GM18507 (cell line): ENCODE measurements at places on chromosomes 13 and 19.

- DNase-seq: no peak
These were observed 576.7 kb downstream of the DIAPH3 start for GRCh38 chr13:59587030-59587429.

DNA sequence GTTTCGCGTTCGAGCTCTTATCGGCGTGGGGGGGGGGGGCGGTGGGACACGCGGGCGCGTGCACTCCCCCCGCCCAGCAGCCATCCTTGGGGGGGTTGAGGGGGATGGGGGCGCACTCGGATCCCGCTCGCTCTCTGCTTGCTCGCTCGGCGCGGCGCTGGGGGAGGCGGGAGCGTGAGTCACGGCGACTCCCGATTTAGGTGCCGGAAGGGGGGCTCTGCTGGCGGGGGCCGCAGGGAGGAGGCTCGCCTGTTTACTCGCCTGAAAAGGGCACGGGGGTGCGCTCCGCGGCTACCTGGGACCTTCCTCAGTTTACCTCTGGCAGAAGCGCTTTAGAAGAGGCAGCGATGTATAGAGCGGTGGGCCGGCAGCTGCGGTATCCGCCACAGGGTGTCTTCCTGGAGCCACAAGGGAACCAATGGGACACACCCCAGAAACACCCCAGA lies 1.1 kb upstream of the PDE4A start:
- no peak for DNase-seq

DNA sequence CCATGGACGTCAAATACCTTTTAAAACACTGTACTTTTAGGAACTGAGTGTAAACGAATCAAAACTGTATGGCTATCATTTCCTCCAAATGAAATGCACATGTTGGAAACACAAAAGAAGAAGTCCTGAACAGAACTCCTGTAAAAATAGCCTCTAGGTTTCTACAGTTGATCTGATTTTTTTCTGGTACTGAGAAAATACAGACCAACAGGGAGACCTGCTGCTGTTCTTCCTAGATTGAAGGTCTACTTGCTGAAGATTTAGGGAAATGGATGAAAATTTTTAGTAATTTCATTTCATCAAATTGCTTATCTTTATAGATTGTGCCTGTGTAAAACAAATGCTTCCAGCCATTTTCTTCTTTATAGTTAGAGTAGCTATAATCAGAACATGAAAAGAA lies 520.4 kb downstream of the SLITRK6 start:
- no peak for DNase-seq

- DNase-seq: no peak
These were observed 1.5 kb downstream of the UNC13A start for GRCh38 chr19:17686592-17687024.

DNA sequence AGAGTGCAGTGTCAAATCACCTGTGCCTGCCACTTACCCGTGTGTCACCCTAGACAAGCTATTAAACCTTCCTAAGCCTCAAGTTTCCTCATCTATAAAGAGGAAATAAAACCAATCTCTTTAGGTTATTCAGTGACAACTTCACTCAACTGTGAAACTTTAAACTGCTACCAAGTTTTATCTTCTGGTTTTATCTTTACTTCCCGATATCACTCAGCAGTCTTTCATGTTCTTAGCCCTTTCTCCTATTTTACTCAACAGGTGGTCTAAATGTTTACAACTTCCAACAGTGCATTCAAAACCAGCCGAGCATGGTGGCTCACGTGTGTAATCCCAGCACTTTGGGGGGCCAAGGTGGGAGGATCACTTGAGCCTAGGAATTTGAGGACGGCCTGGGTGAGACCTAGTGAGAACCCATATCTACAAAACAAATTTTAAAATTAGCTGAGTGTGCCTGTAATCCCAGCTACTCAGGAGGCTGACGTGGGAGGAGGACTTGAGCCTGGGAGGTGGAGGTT lies 59.6 kb downstream of the GPALPP1 start:
- no peak for DNase-seq

GRCh38 chr13:50529154-50529882 lies 314.2 kb downstream of the DLEU7 start:
- no peak for DNase-seq

- no peak for DNase-seq
These were observed 13.6 kb upstream of the DACT3 start for GRCh38 chr19:46674416-46675178.

DNA sequence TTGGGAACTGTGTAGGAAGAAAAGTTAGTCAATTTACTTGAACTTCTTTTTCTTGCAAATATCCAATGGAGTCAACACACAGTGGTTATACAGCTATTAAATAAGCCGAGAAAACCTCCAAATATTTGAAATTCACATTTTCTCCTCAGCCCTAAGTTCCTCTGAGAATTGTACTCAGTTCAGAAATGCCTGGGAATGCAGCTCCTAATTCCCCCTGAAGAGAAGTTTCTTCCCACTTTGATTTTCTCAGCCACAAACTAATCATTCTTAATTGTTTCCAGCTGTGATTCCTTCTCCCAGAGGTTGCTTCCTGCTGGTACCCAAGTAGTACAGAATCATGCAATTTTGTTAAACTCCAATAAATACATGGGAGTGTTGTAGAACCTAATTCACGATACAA lies 246.1 kb upstream of the MIR17HG start:
- DNase-seq: no peak

DNA sequence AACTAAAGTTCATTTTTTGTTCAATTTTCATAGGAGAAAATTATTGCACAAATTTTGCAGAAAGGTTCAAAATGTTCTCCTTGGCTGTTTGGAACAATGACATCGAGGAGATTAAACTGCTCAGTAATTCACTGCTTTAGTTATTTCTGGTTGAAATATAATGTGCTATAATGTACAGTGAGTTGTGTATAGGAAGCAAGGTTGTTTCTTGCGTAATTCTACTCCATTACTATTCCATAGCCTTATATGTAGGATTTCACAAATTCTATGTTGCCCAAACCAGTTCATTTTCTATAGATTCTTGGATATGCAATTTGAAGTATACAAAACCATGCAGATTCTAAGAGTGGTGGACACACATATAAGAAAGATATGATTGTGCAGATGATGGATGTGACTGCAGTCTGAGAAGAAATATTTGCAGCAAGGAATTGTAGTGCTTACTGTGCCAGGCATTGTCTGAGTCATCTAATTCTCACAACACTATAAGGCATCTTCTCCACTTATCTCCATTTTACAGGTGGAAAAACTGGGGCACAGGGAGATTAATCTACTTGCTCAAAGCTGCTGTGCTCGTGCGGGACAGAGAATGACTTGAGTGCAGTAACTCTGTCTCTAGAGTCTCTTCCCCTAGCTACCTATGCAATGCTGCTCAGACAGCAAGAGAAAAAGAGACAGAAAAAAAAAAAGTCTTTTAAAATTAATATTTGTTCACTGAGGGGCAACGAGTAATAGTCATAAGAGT lies 515.5 kb downstream of the MYO16 start:
- no peak for DNase-seq

DNA sequence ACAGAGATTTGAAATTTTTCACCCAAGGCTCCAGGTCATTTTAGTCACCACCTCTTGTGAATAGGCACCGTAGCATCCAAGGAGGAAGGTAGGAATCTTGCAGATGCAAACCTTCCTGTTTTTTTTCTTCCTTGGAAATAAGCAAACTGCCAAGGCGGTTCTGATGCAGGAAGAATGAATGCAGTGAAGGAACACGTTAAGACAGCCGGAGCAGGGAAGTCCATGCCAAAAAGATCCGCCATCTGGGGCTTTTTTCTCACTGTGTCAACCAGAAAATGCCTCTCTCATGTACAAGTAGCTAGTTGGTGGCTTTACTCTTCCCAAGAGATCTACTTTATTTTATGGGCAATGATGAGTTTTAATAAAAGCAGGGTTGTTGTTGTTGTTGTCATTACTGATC lies 142.4 kb downstream of the ZIC5 start:
- no peak for DNase-seq

DNA sequence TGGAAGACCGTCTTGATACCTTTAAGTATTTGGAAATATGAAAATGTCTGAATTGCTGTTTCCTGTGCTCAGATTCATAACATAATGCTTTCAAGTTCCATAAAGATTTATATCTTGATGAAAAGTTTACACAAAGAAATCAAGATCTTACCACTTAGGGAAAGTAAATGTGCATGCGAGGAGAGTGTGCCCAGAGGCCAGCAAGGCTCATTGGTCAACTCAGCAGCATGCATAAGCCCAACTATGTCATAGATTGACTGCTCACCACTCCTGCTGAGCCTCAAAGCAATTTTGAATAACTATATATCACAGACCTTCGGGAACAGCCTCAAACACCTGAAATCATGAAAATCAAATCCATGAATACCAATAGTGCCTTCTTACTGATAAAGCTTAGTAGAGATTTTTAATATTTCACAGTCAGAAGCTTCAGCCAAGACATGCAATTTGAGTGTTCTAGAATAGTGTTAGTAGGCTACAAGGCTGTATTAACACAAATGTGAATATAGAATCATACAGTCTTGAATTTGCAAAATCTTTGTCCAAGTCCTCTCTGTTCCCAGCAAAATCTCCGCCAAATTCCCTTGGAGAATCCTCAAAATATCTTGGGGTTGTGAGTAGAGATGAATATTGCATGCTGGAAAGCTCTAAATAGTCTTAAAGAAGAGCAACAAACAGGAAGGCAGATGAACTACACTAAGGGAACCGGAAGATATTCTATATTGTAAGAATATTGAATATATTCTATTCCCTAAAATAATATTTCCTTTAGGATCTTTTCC lies 124.1 kb downstream of the DCLK1 start:
- DNase-seq: no peak

- no peak for DNase-seq
These were observed 498.7 kb downstream of the DACH1 start for GRCh38 chr13:71368336-71368735.

- no peak for DNase-seq
These were observed 50.2 kb downstream of the RFX2 start for GRCh38 chr19:6059988-6060599.

DNA sequence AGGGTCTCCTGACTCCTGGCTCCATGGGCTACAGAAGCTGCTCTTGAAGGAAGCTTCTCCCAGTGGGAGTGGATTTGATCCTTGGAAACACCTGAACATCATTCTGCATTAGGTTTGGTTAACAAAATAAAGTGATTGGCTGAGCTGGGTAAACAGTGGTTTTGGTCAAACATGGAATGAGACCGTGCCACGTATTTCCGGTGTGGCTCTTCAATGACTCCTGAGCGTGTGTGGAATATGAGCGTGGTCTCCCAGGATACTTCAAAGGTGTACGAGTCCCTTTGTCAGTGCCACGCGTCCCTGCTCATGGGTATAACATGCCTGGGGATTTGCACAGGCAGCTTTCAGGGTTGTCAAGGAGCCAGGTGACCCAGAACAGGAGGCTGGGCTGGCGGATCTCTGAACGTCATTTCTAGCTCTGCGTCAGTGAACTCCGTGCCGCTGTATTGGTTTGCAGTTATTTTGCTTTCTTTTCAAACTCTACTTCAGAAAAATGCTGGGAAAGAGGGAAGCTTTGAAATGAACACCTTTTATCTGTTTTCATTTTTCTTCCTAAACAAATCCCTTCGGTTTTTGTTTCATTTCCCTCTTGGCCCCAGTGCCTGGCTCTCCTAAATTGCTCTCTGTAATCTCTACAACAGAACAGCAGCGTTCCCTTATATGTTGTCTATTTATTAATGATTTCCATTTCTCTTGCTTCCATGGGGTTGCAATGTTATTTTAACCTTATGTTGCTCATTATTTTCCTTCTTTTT lies 26.3 kb upstream of the GJB6 start:
- DNase-seq: no peak

DNA sequence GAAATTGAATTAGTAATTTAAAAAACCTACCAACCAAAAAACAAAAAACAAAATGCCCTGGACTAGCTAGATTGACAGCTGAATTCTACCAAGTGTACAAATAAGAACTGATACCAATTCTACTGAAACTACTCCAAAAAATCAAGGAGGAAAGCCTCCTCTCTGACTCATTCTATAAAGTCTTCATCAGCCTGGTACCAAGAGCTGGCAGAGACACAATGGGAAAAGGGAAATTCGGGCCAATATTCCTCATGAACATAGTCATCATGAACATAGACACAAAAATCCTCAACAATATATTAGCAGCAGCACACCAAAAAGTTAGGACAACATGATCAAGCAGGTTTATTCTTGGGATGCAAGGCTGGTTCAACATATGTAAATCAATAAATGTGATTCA lies 2667.7 kb upstream of the PCDH20 start:
- no peak for DNase-seq

DNA sequence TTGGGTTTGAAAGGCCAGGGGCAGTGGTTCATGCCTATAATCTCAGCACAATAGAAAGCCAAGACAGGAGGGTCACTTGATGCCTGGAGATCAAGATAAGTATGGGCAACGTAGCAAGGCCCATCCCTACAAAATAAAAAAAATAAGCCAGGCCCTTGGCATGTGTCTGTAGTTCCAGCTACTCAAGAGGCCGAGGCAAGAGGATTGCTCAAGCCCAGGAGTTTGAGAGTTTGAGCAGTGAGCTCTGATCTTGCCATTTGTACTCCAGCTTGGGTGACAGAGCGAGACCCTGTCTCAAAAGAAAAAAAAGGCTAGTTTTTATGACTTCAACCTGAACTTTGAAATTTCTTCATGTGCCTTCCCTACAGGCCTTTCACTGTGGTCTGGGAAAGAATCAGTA lies 5.2 kb upstream of the ZNF480 start:
- DNase-seq: no peak

DNA sequence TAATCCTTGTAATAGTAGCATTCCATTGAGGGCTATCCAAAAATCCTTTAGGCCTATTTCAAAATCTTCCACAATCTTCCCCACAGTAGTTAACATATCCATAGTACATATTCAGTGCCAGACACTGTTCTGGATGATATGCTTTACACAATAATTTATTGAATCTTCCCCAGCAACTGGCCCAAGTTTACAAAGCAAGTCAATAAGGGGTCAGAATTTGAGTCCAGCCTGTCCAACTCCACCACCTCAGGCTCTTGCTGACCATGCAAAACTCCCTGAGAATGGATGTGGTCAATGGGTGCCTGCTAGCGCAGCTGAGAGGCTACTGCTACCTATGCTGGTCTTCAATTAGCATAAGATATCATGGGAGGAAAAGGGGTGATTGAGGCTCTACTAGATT lies 529.6 kb downstream of the FGF9 start:
- no peak for DNase-seq

- DNase-seq: no peak
These were observed 202.1 kb upstream of the GPR12 start for GRCh38 chr13:26962671-26963070.

DNA sequence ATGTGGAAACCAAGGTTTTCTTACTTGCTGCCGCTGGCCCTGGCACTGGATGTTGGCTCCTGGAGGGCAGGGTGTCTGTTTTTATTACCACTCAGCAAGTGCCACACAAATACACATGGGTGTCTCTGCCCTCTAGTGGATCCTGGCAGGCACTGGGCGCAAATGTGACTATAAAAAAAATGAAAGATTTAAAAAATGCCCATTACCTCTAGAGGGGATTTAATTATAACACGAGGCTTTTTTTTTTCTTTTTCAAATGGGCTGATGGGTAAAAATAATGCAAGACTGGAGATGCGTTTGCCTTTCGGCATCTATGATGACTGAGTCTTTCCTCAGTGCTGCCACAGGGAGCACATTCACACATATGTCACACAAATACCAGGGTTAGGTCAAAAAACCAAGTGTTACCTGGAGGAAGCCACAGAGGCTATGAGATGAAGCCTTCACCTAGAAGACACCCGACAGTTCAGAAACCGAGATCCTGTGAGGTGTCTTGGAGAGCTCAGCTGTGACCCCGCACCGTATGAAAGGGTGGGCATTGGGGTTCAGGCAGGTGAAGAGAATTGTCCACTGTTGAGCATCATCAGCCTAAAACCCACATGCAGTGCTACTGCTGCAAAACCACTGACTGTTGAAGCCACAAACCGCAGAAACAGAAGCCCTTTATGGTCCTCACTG lies 25.7 kb downstream of the CHAMP1 start:
- DNase-seq: no peak

GRCh38 chr19:15396436-15396835 lies 16.8 kb upstream of the AKAP8 start:
- no peak for DNase-seq
